Activated gamma-delta T cell treated with Interleukin-2 at 50 U/mL for 16 hours (primary cell): ENCODE measurements at places on chromosomes 2 and 18.
A peak's percentile ranks its signal among the peaks of the same experiment; 100 is the strongest.

- no peak for DNase-seq
Measured at GRCh38 chr2:240136671-240137292, 677 bp upstream of the COPS9 start.

GRCh38 chr2:212254339-212254738 lies 284.3 kb downstream of the ERBB4 start:
- DNase-seq: no peak

DNA sequence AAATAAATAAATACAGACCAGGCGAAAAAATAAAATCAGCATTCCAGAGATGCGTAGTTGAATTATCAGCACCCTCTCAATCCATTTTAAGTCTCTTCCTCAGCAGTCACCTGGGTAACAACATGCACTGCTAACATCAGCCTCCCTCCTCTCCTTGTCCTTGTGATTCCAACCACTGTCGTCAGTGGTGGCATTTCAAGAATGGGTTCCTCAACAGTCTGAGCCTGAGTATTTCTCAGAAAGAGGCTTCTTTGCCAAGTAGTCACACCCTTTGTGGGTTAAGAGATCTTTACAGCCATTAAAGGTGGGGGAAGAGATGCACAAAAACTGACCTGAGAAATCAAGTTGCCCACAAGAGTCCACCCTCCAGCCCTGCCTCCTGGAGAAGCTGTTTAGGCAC lies 39.0 kb downstream of the NOL10 start:
- no peak for DNase-seq

DNA sequence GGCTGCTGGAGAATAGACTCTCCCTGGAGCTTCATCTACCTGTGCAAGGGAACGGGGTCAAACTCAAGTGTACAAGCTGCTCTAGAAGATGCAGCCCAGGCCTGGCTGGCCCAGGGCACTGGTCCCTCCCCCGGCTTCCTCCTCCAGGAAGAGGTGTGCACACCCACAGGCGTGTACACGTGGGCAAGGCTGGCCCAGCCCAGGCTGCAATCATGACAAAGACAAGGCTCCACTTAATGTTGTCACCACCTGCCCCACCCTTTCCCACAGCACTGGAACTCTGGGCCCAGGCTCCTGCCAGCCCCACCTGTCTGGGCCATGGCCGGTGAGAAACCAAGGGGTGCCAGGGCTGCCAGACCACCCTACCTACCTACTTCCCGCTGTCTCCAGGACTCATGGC lies 29.6 kb upstream of the ALPP start:
- DNase-seq: no peak

- DNase-seq: peak; percentile 20
Measured at GRCh38 chr2:174336501-174337336, 2.0 kb downstream of the SP9 start.

DNA sequence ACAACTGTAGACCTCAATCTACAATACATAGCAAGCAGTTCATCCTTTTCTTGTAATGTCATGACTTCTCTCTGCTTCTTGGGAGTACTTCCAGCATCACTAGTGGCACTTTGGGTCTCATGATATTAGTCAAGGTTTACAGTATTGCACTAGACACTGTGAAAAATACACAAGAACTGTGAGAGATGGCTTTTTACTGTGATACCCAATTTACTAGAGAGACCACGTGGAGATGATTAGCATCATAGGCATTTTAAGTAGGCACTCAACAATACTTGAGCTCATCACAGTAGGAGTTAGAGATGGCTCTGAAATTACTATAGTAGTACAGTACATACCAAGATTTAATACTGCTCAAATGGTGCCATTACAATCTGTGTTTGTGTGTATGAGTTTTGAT lies 112.8 kb upstream of the EML6 start:
- no peak for DNase-seq
